Activated B cell treated with CpG ODN at 0.5 μM for 24 hours (primary cell): ENCODE measurements at places on chromosomes 1 and 21.

GRCh38 chr1:15417059-15417934 is 7.6 kb downstream of the EFHD2 start:
- peak; percentile 40 for DNase-seq

- DNase-seq, result no peak
Observed at GRCh38 chr1:198254948-198255347, 98.2 kb downstream of the NEK7 start.

GRCh38 chr1:84504580-84505492 is 1.4 kb upstream of the SPATA1 start:
- DNase-seq, result no peak

GRCh38 chr1:153613406-153613805 is 469 bp upstream of the S100A16 start:
- no peak for DNase-seq

- DNase-seq, result peak; percentile 56
Observed at GRCh38 chr1:91020967-91021685, 709 bp downstream of the ZNF644 start.

- no peak for DNase-seq
Observed at GRCh38 chr1:67201891-67202290, 35.6 kb downstream of the IL23R start.

DNA sequence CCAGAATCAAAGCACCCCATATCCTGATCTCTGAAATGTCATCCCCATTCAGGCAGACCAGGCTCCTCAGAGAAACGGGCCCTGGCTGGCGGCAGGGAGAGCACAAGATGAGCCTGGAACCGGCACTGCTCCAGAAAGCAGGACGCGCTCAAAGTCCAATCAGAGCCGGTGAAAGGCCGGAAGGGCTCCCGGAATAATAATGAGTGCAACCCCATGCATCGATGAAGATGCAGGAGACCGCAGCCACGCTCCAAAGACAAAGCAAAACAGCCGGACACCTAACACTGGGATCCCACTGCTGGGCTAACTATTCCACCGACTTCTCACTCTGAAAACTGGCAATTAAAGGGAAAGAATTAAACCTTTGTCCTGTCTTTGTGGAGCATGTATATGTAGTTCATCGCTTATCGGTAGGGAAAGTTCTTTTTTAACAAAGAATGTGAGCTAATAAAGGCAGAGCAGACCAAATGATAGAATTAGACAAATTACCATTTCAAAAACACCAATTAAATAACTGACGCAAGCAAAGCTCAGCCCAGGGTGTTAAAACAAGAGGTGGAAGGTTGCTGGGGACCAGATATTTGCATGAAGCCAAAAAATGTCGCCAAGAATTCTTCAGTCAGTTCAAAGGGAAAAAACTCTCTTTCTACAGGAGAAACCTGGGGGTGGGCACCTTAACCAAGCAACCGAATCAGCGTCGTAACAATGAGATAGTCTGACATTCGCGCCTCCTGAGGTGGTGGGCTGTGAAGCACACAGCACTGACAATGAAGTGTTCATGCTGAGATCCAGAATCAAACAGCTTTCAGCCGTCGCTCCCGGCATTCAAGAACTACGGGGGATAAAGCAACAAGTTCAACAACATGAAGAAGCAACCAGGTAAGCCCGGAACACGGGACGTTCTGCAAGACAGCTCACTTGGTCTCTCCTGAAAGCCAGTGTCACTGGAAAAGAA is 95.2 kb downstream of the NPHP4 start:
- DNase-seq, result no peak

DNA sequence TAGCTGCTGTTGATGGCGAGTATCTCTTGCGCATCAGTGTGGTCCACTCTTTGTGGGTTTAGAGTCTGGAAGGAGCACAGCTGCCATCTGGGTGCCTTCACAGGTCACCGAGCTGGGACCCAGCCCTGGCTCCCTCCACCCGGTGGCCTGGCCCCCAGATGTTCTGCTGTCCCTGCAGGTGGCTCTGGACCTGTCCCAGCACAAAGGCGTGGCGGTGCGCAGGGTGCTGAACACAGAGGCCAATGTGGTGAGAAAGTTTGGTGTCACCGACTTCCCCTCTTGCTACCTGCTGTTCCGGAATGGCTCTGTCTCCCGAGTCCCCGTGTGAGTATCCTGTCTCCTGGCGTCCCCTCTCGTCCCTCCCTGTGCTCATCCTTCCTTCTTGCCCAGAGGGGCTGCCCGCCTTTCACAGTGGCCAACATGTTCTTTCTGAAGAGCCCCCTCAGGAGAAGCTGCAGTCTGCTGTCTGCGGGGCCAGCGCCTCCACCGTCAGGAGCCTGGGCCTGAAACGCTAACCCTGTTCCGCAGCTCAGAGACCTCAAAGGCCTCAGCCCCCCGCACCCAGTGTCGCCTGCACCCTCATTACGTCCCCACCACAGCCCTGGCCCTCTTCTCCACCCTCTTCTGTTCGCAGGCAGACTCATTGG is 27.4 kb downstream of the QSOX1 start:
- DNase-seq, result no peak

DNA sequence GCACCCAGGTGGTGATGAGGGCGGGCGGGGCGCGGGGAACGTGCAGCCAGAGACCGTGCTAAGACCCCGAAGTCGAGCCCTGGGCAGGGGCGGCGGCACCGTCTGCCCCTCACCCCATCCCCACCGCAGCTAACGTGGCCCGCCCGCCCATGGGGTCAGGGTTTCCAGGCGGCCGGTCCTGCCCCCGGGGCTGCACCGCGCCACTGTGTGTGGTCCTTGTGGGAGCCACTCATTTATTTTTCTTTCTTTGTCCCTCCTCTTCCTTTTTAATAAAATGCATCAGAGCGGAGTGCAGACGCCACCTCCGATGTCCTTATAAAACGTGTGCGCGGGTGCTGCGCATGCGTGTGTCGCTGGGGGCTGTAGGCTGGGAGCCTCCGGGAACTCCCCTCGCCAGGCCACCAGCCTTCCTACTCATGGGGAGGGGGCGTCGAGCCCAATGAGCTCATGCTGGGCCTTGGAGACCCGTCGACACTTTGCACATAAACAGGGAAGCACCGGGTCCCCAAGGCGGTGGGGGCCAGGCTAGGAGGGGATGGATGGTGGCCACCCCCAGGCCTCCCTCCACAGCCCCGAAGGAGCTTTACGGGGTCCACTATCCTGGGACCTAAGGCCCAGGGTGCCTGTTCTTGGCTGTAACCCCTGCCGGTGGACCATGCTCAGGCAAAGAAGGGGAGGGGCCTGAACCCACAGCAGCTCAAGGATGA is 59.9 kb downstream of the WNT9A start:
- peak; percentile 15 for DNase-seq

GRCh38 chr21:46118316-46119143 is 20.6 kb downstream of the COL6A2 start:
- peak; percentile 12 for DNase-seq

DNA sequence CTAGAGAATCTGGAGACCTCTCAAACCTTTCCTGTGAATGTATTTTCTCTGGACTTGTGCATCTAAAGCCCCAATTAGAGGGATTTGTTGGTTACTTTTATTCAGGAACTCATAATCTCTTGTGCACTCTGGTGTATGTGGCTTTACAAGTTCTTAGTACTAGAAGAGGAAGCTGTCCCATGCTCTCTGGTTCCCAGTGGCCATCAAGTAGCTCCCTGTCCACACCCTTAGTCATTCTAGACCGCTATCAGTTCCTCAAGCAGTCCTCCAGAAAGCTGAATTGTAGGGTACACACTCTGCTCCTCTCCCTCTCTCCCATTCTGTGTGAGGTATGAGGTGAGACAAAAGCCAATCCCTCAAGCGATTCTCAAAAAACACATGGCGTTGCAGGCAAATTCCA is 470.3 kb downstream of the PTPRC start:
- no peak for DNase-seq

DNA sequence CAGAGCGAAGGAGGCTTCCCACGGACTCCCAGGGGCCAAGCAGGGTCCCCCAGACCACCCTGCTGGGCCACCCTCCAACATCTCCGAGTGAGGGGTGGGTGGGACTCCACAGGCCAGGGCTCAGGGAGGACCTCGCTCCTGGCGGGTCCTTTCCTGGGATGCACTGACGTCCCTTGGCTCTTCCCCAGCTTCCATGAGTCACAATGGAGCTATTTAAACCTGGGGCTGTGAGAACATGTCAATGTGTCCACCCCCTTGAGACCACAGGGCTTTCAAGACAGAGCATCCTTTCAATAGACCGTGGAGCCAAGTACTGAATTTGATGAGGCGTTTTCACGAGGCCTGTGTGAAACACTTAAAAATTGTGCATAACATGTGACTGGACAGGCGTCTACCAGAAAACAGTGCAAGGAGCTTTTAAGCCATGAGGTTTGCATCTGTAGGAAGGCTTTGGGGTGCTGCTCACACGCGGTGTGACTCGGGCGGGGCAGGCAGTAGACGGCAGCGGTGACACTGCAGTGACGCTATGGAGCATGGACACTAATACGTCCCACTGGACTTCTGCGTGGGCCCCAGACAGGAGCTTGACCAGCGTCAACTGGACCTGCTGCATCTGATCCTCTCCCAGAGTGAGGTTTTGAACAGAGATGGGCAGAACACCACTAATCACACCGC is 24.1 kb upstream of the NPHP4 start:
- no peak for DNase-seq

GRCh38 chr1:246324711-246325110 is 182.4 kb downstream of the SMYD3 start:
- no peak for DNase-seq

DNA sequence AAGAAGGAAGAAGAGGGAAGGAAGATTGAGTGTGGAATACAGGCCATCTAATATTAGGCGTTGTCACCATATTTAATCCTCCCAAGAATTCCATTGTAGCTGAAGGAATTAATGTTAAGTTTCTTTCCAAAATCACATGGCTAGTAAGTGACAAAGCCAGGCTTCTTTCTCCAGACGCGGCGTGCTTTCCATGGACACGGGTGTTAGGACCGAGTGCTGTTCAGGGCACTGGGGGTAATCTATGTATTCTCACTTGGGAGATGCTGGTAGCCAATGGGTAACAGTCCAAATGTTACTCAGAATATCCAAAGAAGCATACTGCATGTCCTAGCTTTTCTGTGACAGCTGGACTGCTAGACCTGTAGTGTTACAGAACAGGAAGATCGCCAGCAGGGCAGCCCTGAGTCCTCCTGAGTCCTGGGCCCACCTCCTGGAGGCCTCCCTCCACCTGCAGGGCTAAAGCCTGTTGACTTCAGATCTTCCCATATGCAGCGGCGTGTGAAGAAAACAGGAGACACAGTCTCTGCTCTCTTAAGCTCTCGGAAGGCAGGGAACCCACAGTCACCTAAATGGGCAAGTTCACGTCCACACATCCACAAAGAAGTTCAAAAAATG is 5.3 kb downstream of the IGSF9 start:
- DNase-seq, result no peak

GRCh38 chr21:15797577-15798363 is 68.0 kb downstream of the USP25 start:
- no peak for DNase-seq
